ENCODE measurements at places on chromosomes 3 and 15. TPM values are rescaled to one million over a fixed set of nuclear protein-coding genes. Genes with fewer than 3 reads are reported as not detected.

Gene UBR1
- total RNA-seq: 33.3 TPM

Gene TTC23
- total RNA-seq: 0.67 TPM

Gene SMCO1
- not detected for total RNA-seq

Gene ITIH4
- 5.5 TPM for total RNA-seq

Gene ADAMTS17
- total RNA-seq: 1.1 TPM

Gene BNC1
- total RNA-seq: not detected

Gene PPP2R3A
- total RNA-seq: 0.79 TPM

Gene CNTN3
- not detected for total RNA-seq

Gene CISH
- 204 TPM for total RNA-seq

Gene ZNF770
- total RNA-seq: 44.6 TPM

Gene NEO1
- 8.8 TPM for total RNA-seq

Gene STX19
- total RNA-seq: not detected
